ENCODE measurements at places on chromosomes 16 and 17. TPM values are rescaled to one million over a fixed set of nuclear protein-coding genes. Genes with fewer than 3 reads are reported as not detected.

The DBNDD1 gene
- total RNA-seq = 0.11 TPM

The DPEP2 gene
- total RNA-seq = not detected

The PPL gene
- total RNA-seq = 33.4 TPM

The CMTM1 gene
- total RNA-seq = 2.1 TPM

The CFAP119 gene
- total RNA-seq = 3.0 TPM

The SLC16A6 gene
- under 0.01 TPM for total RNA-seq

The PRSS21 gene
- total RNA-seq = not detected

The TP53TG3F gene
- total RNA-seq = not detected

The LRRC46 gene
- not detected for total RNA-seq

The PRKCB gene
- total RNA-seq = not detected

The ACSM2A gene
- not detected for total RNA-seq

The TP53TG3 gene
- total RNA-seq = not detected

The ASPA gene
- total RNA-seq = not detected

The PRSS8 gene
- 66.0 TPM for total RNA-seq

The C1QTNF8 gene
- total RNA-seq = not detected

The PLK1 gene
- 12.4 TPM for total RNA-seq

The GP1BA gene
- not detected for total RNA-seq

The KCNH4 gene
- not detected for total RNA-seq

The HOXB8 gene
- total RNA-seq = not detected

The ZPBP2 gene
- total RNA-seq = not detected

The COPS3 gene
- total RNA-seq = 82.9 TPM

The RNU2-1 gene
- total RNA-seq = not detected

The PDILT gene
- total RNA-seq = not detected

The PRR35 gene
- 0.39 TPM for total RNA-seq

The DHRS13 gene
- 9.4 TPM for total RNA-seq

The SOX15 gene
- 9.0 TPM for total RNA-seq

The GNAO1 gene
- total RNA-seq = 5.4 TPM

The TP53TG3C gene
- not detected for total RNA-seq

The HBZ gene
- not detected for total RNA-seq

The EVI2A gene
- 0.39 TPM for total RNA-seq

The IGF2BP1 gene
- 24.3 TPM for total RNA-seq

The CTRB1 gene
- not detected for total RNA-seq

The ABCA9 gene
- total RNA-seq = not detected

The DCTN5 gene
- 25.5 TPM for total RNA-seq

The HOXB6 gene
- total RNA-seq = not detected

The SHBG gene
- 0.87 TPM for total RNA-seq

The VASN gene
- 35.4 TPM for total RNA-seq

The TEX19 gene
- under 0.01 TPM for total RNA-seq

The OR1A1 gene
- not detected for total RNA-seq

The KRT39 gene
- not detected for total RNA-seq

The CLEC10A gene
- not detected for total RNA-seq

The FAM234A gene
- 67.1 TPM for total RNA-seq

The CA4 gene
- total RNA-seq = not detected

All from placental epithelial cell (primary cell).